ENCODE measurements at places on chromosomes 12 and 14.
A peak's percentile ranks its signal among the peaks of the same experiment; 100 is the strongest.

DNA sequence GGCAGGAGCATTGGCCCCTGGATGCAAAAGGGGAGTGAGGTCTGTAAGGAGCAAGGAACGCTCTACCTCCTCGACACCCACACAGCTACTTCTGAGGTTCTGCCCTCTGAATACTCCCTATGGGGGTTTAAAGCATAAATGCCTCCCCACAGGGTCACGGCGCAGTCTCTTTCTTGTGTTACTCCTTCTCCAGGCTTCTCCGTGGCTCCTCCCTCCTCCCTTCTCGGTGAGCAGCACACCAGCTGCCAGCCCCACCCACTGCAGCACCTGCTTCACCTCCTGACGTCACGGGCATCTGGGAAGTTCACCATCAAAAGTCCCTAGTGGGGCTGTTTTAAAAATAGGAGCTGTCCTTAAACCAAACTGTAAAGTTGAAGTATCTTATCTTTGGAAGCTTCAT is 67.3 kb downstream of the SPTB start:
- no peak for DNase-seq

DNA sequence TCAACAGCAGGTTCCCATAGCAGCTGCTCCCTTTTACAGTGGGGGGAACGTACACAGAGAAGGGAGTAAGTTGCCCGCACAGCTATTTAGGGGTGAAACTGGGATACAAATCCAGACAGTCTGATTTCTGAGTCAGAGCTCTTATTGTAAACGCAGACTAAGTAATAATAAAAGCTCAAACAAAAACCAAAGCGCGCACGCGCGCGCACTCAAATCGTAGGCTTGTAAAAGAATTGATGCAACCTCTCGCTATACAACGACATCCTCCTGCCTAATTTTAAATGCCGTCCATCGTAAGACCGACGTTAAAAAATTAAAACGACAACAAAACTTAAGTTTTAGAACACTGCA is 747 bp upstream of the DACT1 start:
- DNase-seq = no peak

DNA sequence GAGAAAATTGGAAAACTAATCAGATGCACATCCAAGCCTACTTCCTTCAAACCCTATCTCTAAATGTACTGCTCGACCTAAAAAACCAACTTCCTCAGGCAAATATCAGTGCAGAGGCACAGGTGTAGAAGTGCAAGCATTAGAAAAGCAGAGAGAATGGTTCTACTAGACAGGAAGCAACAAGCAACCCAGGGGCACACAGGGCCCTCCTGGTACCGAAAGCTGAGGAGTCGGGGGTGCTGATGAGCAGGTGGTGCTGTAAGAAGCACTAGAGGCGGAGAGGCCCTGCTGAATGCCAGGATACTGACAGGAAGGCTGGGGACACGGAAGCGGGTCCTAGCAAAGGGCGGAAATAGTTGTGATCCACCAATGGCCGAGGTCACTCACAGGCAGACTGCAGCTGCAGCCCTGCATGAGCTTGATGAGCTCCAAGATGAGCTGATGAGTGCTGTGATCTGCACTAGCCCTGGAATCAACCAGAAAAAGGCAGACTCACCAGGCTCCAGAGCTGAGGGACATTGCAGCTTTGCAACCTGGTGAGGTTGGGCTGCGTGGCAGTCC is 85.9 kb downstream of the TTC7B start:
- DNase-seq = peak; percentile 38

DNA sequence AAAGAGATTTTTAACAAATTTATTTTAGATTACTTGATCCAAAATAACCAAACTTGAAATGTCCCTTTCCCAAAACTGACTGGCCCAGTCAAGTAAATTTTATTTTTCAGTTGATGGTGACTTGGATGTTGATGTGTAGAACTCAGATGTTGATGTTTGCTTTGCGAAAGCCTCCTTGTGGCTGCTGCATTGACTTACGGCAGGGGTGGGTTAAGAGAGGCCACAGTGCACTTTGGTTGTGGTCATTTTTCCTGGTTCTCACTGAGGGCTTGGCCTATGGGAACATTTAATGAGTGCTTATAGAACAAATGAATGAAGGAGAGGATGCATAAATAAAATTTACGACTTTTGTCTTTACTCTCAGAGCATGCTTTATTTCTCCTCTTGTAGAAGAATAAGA is 52.6 kb downstream of the SLCO1B3 start:
- no peak for DNase-seq

DNA sequence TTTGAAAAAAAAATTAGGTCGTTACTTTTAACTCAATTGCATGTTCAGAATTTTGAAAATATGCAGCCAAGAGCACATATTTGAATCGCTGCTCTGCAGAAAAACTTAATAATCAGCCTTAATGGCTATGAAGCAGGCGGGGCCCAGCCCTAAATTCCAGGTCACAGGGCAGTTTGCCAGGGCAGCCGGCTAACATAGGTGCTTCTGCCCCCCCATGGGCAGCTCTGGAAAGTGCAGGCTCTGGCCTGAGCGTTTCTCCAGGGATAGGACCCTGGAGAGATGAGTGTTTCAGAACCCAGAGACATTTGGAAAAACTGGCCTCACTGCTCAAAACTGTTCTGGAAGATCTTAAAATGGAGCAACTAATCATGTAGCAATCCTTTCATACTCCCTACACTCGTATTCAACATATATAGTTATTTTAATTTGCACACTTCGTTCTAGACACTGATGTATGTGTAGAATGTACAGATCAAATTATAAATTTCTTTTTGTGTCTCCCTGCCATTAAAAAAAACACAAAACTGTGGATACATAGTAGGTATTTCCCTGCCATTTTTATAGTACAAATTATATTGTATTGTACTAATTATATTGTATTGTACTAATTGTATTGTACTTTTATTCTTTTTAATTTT is 26.0 kb upstream of the PTGR2 start:
- DNase-seq = peak; percentile 78

DNA sequence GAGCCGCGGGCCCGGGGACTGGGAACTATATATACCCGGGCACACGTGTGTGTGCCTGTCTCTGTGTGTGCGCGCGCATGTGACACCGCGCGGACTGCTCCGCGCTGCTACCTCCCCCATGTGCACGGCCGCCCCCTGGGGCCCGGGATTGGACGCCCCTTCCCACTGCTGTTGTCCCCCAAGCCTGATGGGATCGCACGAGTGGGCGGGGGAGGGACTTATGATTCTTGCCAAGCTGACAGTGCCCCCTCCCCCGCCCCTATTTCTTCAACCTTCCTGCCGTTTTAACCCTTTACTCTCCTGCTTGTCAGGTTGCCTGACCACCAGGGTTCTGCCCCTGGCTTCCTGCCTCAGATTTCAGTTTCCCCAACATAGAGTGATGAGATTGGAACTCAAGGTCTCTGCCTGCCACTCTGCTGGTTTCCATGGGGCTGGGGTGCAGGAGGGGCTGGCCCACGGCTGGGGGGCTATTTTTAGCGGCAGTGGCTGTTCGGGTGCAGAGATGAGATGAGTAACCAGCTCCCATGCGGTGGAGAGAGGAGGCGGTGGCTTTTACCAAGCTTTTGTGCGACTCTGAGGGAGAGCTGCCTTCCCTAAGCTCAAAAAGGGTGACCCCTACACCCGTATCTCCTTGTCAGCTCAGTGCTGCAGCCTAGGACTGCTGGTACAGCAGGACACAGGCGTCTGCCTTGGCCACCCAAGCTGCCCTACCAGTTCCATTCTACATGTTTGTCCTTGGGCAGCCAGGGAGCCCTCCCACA is at the start of gene DDN:
Gene DDN, minus strand, starts transcription at position 5 of the 761 bp plus-strand sequence. CDS start 88 bp downstream, outside the sequence.
- DNase-seq = peak; percentile 81

DNA sequence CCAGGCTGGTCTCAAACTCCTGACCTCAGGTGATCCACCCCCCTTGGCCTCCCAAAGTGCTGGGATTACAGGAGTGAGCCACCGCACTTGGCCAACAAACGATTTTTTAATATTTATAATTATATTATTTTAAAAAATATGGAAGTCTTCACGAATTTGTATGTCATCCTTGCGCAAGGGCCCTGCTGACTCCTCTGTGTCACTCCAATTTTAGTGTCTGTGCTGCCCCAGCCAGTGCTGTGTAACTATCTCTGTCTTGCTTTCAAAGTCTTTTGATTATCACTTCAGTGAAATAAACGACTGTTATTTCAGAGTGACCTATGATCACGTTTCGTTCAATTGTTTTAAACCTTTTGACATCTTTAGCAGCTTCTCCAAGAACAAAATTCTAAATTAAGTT is 13.1 kb upstream of the MMP17 start:
- no peak for DNase-seq

- no peak for DNase-seq
Observed at GRCh38 chr12:89603678-89604077, 77.8 kb upstream of the POC1B start.

- DNase-seq = no peak
Observed at GRCh38 chr12:75526655-75527511, 15.5 kb upstream of the KRR1 start.

- no peak for DNase-seq
Observed at GRCh38 chr14:96264853-96265252, 8.8 kb downstream of the BDKRB1 start.

GRCh38 chr14:92224358-92224954 is 98.5 kb upstream of the SLC24A4 start:
- DNase-seq = no peak

- DNase-seq = peak; percentile 41
Observed at GRCh38 chr12:225012-225411, 11.1 kb upstream of the SLC6A12 start.

DNA sequence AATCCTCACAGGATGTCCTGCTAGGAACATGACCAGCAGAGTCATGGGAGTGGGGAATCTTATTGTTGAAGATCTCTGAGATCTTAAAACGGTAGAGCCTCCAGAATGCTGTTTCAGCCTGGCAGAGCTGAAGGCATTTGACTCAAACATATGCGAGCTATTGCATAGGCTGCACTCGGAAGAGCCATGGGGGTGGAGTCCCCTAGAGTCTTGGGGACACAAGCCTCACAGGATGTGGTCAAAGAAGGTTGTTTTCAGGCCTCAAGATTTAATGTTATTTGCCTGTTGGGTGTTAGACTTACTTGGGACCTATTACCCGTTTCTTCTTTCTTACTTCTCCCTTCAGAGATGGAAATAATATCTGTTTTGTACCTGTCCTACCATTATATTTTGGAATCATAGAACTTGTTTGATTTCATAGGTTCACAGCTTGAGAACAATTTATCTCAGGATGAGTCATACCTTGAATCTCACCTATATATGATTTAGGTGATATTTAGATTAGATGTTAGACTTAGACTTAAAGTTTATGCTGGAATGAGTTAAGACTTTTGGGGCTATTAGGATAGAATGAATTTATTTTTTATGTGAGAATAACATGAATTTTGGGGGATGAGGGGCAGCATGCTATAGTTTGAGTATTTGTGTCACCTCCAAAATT is 172.2 kb upstream of the ATP2B1 start:
- no peak for DNase-seq

- DNase-seq = no peak
Observed at GRCh38 chr14:73903028-73903427, 16.4 kb downstream of the ZNF410 start.

DNA sequence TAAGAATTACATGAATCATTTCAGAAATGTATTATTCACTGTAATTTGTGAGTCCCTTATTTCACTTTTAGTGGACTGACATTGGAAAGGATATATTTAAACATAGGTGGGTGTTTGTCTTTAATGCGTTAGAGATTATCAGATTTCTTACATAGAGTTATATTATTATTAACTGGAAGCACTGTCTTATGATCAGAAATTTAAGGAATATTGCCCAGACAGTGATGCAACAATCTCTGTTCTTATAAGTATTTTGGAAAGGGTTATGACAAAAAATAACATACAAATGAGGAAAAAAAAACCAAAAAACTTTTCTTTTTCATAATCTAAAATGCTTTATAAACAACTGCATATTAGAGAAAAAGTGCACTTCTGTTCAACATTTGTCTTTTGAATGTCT is 836.6 kb downstream of the SLC6A15 start:
- DNase-seq = no peak

- no peak for DNase-seq
Observed at GRCh38 chr14:87508333-87508732, 484.6 kb downstream of the GALC start.

DNA sequence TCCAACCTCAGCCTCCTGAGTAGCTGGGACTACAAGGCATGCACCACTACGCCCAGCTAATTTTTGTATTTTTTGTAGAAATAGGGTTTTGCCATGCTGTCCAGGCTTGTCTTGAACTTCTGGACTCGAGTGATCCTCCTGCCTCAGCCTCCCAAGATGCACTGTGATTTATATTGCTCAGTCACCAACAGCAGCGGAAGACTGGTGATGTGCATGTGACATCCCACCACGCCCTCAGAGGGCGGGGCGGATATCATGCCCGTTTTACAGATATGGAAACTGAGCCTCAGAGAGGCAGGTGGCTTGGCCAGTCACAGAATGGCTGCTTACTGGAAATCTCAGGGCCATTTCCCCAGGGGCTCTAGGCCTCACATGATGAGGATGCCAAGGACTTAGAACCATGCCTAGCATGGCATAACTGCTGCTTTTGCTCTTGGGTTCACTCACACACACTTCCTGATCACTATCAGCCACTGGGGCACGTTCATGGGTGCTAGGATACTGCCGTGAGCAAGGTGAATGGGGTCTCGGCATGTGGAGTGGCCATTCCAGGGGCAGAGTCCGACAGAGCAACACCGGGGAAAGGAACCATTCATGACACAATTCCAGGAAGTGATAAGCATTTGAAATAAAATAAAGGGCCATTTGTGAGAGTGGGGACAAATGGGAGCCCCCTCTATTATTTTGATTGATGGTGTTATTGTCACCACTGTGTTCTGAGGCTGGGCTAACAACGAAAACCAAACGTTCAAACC is 31.9 kb downstream of the RBM19 start:
- no peak for DNase-seq

- no peak for DNase-seq
Observed at GRCh38 chr12:109888179-109889020, 8.1 kb upstream of the GLTP start.

DNA sequence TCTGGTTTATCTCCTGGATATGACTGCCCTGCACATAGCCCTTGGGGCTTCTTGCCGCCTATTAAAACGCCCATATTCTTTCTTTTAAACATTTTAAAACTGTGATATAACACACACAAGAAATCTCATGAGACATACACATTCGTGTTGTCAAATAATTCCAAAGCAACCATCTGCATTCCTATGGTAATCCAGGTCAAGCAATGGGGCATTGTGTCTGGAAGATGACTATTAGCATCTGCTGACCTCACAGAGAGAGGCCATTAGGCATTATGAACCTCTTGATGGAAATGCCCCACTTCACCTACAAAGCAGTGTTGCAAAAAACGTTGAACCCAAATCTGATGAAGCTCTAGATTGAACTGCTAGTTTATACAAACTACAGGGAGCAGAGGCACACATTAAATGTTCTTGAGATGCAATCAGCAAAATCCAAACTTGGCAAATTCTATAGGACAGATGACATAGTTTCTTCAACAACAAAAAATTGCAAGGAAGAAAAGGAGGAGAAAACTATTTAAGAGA is 513.8 kb upstream of the CCDC196 start:
- DNase-seq = no peak

DNA sequence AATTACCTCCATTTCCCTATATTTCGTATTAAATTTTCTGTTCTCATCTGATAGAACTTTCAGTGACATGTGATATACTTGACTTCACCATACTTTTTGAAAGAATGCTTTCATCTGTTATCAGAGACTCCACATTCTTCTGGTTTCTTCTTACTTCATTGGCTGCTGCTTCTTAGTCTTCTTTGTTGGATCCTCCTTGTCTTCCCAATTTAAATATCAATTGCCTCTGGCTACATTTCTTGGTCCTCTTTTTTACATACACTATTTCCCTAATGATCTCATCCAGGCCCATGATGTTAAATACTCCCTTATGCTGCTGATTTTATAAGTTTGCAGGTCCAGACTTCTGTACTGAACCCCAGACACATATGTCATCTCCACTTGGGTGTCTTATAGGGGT is 22.0 kb downstream of the OR5AU1 start:
- no peak for DNase-seq
